ENCODE measurements at places on chromosomes 1 and 21.

- no peak for DNase-seq
Observed at GRCh38 chr1:186783193-186783592, 45.6 kb upstream of the PLA2G4A start.

DNA sequence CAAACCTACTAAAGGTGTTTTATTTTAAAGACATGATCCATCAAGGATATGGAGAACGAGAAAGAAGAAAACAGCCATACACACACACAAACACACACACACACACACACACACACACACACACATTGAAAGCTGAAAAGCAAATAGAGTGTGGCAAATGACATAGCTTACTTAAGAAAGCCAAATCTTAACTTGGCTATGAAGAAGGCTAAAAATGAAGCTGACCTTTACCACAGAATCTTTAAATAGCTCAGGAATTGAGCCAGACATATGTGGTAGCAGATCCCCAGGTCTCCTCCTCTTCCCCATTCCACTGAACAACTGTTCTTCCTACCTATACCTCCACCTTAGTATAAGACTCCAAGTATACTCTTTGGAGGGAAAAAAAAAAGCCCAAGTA lies 185.6 kb downstream of the CLEC20A start:
- no peak for DNase-seq

DNA sequence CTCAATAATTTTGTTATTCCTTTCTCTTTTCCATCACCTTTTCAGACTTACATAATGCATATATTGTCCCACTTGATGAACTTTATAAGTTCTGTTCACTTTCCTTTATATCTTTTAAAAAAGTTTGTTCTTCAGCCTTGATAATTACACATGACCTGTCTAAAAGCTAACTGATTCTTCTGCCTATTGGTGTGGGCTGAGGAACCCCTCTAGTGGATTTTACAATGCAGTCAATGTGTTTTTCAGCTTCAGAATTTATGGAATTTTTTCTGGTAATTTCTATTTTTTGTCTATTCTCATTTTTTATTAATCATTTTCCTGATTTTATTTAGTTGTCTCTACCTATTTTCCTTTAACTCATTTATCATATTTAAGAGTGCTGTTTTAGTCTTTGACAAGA lies 7.5 kb downstream of the MNDA start:
- DNase-seq: no peak

DNA sequence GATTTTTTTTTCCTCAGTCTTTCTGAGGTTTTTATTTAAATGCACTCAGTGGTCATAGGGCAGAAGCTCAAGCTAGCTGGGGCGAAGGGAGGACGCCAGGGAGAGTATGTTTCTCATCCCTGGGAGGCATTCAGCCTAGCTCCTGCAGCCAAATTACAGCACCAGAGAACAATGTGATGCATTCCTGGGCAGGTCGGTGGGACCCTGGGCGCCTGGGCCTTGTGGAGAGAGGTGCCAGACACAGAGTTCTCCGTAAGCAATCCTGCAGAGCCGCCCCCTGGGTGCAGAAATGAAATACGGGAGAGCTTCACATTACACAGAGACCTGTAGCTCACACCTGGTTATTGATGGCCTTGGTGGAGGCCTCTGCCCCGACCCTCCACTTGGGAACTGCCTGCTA lies 15.5 kb downstream of the WNT2B start:
- DNase-seq: no peak

DNA sequence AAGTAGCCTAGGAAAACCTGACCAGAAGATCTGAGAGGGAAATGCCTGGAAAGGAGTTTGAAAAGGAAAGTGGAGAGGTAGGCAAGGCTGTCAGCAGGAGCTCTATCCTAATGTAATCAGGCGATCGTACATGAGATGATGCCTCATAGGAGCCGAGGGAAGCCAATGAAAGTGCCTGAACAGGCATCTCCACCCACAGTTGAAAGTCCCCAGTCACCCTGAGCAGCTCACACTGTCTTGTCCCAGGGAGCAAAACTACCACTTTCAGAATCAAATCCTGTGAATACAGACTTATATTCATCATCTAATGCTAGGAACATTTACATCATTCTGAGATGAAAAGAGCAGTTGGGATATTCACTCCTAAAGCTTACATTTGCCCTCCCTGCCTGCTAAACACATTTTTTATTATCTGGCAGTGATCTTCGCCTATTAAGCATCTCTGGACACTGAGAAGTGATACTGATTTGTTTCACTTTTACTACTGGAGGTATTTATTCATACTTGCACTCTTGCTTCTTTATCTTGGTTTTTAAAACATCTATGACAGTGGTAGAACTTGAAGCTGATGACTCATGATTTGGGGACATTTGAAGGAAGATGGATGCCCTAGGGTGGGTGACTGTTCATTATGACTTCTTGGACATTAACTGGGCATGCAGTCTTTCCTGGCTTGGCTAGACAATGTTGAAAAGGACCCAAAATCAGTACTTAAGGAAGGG lies 221.6 kb downstream of the SEC16B start:
- no peak for DNase-seq

- DNase-seq: peak; percentile 59
Observed at GRCh38 chr1:231460614-231461013, 38.5 kb upstream of the EGLN1 start.

GRCh38 chr1:22676916-22677583 lies 24.0 kb downstream of the C1QB start:
- no peak for DNase-seq

- no peak for DNase-seq
Observed at GRCh38 chr1:238892612-238893011, 493.8 kb upstream of the CHRM3 start.

DNA sequence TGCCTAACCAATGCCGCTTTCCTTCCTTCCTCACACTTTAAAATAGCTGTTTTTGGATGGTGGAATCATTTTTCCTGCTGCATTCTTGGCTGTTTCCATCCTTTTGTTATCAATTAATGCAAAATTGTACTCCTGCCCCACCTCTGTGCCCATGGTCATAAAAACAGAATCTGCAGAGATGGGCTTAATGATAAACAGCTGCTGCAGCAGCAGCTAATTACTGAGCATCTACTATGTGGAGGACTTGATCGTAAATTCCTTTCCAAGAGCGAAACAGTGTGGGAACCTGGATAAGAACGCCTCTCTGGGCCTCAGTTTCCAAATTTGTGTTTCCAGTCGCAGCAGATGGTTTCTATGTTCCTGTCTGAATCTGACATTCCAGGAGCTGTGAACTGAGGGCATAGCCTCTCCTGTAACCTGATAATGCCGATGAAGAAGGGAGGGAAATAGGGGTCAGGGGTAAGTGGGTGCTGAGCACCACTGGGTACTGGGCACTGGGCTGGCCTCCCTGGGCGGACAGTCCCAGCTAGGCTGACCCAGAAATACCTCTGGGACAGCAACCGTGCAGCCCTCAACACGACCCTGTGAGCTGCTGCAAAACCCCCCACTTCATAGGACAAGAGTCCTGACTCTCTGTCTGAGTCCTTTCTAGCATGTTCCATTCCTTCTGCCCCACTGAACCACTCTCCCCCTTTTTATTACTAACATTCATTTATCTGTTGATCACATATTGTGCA lies 121.7 kb downstream of the DMRTB1 start:
- no peak for DNase-seq

DNA sequence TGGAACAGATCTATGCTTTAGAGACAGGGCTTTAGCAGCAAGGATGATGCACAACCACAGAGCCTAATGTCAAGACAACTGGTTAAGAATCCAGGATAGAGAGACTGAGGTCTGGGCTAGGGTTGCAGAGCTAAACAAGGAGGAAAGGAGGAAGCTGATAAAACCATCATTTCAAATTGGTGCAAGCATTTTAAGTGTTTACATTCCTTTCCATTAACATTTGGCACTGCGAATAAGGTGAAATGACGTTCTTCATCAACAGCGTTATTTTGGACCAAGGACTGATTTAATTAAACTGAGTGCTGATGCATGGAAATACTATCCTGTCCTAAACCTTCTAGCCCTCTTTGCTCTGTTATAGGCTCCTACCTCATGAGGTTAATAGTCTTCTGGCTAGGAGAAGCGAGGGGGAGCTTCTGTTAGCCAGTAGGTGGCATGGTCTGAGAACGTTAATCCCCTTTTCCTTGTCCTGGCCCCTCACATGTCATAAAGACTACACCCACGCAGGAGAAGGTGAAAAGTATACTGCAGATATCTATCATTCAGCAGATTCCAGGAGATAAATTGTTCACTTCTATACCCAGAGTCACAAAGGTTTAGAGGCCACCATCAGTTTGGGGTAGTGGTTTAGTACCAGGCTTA lies 7.6 kb upstream of the C1orf21 start:
- no peak for DNase-seq

GRCh38 chr1:97560714-97561113 lies 360.1 kb downstream of the DPYD start:
- no peak for DNase-seq

DNA sequence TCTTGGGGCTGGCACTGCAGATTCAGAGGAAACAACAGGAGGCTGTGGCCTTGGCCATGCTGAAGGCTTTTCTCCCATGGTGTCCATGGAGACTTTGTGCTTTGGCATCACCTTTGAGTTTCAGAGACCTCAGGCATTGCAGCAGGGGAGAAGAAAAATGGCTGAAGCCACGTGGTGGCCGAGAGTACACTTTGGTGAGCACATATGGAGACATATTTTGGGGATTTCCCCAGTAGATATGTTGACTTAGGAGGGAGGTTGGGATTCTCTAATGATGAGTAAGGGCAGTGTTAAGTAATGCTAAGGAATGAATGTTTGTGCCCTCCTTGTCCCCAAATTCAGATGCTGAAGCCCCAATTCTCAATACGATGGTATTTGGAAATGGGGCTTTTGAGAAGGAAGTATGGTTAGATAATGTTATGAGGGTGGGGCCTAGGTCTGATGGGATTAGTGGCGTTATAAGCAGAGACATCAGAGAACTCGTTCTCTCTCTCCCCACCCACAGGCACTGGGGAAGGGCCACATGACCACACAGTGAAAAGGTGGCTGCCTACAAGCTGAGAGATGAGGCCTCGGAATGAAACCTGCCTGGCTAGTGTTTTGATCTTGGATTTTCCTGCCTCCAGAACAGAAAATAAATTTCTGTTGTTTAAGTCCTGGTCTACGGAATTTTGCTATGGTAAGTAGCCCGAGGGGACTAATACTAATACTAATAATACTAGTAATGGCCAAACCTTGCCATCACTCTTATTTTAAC lies 98.6 kb downstream of the TBX19 start:
- DNase-seq: no peak

DNA sequence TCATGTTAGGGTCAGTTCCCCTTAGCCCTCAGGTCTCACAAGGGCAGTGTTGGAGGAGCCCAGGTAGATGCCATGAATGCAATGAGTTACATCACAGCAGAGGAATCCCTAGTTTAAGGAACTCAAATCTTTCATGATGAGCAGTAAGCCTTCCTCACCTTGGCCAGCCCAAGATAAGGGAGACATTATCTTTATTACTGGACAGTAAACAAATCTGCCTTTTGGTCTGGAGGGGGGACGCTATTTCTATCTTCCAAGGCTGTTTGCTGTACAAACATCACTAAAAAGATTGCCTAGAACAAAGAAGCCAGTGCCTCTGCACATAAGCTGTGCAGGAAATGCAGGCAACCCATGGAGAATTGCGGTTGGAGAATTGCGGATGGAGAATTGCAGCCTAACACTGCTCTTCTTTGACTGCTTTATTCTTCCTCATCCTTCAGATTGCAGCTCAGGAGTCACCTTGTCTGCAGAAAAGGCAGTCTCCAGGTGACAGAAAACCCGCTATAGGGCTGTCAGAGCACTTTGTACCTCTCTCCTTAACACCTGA lies 2.3 kb upstream of the CHI3L1 start:
- DNase-seq: no peak

DNA sequence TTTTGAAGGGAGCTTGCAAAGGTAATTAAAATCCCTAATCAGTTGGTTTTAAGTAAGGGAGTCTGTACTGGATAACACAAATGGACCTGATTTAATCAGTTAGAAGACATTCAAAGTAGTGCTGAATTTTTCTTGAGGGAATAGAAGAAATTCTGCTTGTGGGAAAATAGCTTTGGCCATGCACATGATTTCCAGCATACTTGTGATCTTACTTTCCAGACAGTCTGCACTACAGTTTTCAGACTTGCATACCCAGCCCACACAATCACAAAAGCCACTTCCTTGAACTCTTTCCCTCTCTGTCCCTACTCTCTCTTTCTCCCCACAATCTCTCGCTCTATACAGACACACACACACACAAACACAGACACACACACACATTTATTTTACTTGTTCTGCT lies 852.1 kb downstream of the PLA2G4A start:
- DNase-seq: no peak

DNA sequence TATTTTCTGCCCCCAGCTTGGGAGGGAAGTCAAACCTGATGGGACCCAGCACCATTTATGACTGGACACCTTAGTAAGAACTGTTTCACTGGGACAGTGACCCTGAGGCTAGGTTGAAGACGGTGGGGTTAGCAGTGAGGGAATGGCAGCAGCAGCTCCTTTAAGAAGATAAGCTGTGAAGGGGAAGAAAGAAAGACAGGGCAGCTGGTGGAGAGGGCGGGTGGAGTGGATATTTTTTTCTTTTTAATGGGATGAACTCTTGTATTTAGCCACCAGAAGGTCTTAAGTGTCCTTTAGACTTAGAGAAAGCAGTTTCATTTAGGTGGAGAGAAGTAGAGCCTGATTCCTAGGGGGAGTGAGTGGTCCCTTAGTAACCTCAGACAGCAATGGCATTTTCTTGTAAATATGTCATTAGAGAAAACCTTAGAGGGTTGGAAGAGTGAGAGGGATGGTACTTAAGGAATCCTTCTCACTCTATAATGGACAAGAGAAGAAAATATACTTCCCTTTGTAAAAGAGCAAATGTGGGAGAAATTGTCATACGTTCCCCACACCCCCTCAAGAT lies 187.5 kb downstream of the HHAT start:
- no peak for DNase-seq

DNA sequence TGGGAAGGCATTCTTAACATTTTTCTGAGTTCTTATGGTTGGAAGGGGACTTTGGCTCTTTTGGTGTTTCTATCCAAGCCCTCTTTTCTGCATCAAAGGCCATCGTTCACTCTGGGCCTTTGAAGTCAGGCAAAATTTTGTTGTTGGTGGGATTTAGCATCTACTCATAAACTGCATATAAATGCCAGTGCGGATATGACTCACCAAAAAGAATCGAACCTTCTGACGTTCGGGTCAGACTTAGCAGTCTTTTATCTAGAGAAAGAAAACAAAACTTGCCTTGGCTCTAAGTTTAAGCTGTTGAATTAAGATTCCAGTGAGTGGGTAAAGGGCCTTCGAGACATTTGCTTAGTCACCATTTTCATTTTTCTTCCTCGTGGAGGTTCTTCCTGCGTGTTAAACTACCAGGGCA lies 51.4 kb downstream of the EVA1C start:
- no peak for DNase-seq

GRCh38 chr1:119358636-119359035 lies 9.9 kb upstream of the HAO2 start:
- DNase-seq: no peak

DNA sequence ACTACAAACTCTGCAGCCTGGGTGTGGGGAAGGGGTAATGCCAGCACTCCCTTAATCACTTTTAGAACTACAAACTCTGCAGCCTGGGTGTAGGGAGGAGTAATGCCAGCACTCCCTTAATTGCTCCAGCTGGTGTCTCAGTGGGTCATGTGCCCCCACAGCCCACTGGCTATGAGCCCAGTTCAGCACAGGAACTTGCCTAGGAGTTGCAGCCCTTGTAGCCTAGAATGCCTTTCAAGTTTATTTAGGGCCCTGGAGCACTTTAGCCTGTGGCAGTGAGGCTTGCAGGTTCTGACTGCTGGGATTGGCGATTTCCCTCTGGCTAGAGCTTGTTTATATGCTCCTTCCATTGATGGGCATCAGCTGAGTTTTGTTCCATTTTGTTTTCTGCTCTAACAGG lies 17.1 kb downstream of the VN1R5 start:
- no peak for DNase-seq
